ENCODE measurements at places on chromosomes 5 and 9.
A peak's percentile ranks its signal among the peaks of the same experiment; 100 is the strongest.

DNA sequence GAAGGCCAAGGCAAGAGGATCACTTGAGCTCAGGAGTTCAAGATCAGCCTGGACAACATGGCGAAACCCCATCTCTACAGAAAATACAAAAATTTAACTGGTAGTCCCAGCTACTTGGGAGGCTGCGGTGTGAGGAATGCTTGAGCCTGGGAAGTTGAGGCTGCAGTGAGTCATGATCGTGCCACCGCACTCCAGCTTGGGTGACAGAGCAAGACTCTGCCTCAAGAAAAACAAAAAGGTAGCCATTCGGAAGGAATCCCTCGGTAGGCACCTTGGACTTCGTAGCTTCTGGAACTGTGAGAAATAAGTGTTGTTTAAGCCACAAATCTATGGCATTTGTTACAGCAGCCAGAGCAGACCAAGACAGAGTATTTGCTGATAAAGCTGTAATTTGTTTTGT, 174.2 kb downstream of the DCP2 start:
- no peak for DNase-seq

- DNase-seq: peak; percentile 4
These were observed 58.5 kb upstream of the UBAC1 start for GRCh38 chr9:136019681-136020060.

- DNase-seq: no peak
These were observed 483.7 kb downstream of the BNC2 start for GRCh38 chr9:16386827-16387077.

- DNase-seq: no peak
These were observed 1.3 kb downstream of the ANXA1 start for GRCh38 chr9:73152953-73153352.

GRCh38 chr5:67050125-67050524, 146.5 kb downstream of the CD180 start:
- DNase-seq: no peak

GRCh38 chr5:68734781-68735180, 359.0 kb upstream of the SLC30A5 start:
- no peak for DNase-seq

GRCh38 chr5:174172566-174172965, 127.1 kb downstream of the NSG2 start:
- no peak for DNase-seq

DNA sequence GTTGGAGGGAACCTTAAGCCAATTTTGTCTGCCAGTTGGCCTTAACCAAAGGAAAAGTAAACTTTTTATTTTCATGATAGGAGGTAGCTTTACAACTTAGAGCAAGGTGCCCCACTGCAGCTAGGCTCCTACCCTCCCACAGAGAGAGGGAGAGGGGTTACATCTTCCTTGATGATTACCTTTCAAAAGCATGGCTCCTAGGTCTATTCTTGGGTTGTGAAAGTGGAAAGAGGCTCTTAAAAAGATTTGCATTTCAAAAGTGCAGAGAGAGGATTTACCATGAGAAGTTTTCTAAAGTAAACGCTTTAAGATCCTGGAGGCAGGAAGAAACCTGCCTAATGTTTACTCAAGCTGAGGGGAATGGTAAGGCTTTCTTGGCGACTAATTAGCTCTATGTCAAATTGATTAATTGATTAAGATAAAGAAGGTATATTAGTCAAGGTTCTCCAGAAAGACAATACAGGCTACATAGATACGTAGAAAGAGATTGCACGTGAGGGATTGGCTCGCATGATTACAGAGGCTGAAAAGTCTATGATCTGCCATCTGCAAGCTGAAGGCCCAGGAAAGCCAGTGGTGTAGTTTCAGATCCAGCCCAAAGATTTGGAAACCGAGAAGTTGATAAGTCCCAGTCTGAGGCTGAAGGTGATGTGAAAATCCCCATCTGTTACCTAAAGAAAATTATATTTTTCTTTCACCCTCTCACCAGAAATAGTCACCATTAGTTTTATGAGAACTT, 333.8 kb upstream of the CTNND2 start:
- DNase-seq: no peak

GRCh38 chr9:120396418-120396817, 183.5 kb downstream of the CDK5RAP2 start:
- no peak for DNase-seq

GRCh38 chr5:36928947-36929346, 52.4 kb downstream of the NIPBL start:
- no peak for DNase-seq

- no peak for DNase-seq
These were observed 288.0 kb upstream of the SMARCA2 start for GRCh38 chr9:1726993-1727759.

GRCh38 chr5:88558366-88558765, 289.7 kb upstream of the TMEM161B start:
- DNase-seq: no peak

DNA sequence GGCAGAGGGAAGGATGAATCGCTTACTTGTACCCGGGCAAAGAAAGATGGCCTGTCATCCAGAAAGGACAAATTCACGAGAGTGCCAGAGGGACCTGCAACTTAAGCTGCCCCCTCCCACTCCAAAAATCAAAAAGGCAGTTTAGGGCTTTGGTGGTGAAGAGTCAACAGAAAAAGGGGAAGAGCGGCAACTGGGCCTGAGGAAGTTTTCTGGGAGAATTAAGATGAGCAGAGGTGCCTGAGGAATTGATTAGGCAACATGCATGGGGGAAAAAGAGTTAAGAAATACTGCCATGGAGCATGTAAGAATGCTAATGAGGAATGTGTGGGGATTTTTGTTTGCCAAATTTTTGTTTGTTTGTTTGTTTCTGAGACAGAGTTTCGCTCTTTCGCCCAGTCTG, 1.8 kb upstream of the ACTL7B start:
- no peak for DNase-seq

DNA sequence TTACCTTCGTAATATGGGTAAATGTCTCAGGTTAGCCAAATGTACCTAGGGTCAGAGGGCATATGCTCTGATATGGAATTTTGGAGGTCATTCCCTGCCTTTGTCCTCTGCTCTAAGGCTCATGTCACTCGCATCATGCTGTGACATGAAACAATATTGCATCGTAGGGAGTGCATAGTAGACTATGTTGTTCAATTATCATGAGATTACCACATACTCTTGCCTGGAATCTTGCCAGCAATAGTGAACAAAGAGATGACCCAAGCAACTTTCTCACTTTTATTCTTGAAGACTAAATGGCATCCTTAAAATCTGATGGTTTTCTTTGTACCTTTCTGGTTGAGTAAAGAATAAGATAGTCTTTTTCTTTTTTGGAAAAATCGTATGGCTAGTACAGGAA, 27.6 kb downstream of the ZNF462 start:
- no peak for DNase-seq

GRCh38 chr5:32754284-32754683, 43.2 kb downstream of the NPR3 start:
- DNase-seq: no peak

DNA sequence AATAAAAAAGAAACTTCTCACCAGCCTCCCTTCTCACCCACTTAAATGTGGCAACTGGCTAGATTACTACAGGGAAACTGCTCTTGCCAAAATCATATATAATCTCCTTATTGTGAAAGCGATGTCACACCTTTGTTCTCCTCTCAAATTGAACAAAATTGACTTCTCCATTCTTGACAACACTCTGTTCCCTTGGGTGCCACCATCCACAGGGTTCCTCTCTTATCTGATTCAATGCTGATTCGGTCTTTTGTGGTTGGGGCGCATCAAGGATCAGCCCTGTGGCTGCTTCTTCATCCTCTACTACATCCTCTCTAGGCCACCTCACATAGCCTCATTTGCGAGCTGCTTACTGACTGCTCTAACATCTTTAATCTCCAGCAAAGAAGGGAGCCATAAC, 86.1 kb downstream of the EDIL3 start:
- DNase-seq: no peak

DNA sequence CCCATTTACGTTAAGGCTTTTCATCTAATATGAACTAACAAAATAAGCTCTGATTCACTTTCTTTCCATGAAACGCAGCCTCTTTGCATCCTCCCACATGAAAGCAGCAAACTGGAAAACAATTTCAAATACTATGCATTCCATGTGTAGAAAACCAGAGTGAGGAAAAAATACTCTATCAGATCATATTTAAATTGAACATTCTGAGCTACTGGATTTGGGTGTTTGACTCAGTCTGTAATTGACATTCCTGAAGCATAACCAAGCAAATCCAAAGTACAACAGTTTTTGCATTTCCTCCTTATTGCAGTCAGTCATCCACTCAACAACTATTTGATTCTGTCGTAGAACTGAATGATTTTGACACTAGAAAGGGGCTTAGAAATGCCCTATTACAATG, 399.1 kb upstream of the NMUR2 start:
- DNase-seq: no peak

GRCh38 chr5:78726571-78726970, 78.0 kb upstream of the LHFPL2 start:
- DNase-seq: no peak

GRCh38 chr9:136508729-136509500, 26.1 kb upstream of the SEC16A start:
- DNase-seq: no peak

GRCh38 chr5:166523206-166523605, 1768.2 kb upstream of the WWC1 start:
- DNase-seq: no peak

GRCh38 chr5:171764265-171764664, 21.4 kb upstream of the SMIM23 start:
- DNase-seq: no peak

DNA sequence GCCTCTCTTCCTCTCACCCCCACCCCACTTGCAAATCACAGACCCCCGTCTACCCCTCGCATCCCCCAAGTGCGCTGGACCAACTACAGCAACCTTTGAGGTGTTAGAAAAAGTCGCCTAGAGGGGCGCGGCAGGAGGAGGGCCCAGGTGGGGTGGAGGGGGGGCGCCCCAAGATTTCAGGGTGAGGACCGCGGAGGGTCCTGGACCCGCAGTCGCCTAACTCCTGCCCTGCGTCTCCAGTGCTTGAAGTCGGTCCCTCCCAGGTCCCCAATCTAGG, 379 bp upstream of the EGFLAM start:
- DNase-seq: no peak

DNA sequence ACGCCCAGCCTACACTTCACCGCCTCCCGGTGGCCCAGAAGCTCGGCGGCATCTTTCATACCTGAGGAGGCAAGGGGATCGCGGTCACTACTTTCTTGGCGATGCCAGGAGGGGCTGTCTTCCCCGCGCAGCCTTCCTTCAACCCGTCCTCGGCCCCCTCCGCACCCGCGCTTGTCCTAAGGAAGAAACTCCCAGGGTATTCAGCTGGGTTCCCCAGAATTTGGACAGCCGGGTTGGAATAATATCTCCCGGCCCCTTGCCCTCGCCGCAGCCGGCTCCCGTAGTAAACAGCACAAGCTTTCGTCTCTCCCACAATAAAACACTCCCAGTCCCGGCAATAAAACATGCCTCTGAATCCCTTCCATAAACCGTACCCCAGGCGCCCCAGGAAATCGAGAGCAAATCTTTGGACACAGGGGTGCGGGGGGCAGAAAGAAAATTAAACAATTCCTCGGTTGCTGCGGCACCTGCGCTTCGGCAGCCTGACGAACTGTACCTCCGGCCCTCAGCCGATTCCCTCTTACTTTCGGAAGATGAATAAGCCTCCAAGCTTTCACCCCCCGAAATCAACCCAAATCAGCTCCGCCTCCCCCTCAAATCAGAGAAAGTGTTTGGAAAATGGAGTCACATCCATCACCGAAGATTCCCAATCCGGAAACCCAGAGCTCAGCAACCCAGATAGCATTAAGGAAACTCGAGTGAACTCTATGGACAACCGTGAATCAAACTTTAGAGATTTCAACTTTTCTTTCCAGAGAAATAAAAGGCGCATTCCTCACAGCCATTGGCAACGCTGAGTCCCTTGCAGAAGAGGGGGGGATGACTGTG, 1.1 kb downstream of the OTP start:
- DNase-seq: no peak

GRCh38 chr9:134451700-134452458, 125.6 kb downstream of the RXRA start:
- no peak for DNase-seq

- DNase-seq: no peak
These were observed 6.3 kb upstream of the PHYKPL start for GRCh38 chr5:178238711-178239592.

GRCh38 chr9:83291196-83291595, 228.3 kb upstream of the RASEF start:
- no peak for DNase-seq

DNA sequence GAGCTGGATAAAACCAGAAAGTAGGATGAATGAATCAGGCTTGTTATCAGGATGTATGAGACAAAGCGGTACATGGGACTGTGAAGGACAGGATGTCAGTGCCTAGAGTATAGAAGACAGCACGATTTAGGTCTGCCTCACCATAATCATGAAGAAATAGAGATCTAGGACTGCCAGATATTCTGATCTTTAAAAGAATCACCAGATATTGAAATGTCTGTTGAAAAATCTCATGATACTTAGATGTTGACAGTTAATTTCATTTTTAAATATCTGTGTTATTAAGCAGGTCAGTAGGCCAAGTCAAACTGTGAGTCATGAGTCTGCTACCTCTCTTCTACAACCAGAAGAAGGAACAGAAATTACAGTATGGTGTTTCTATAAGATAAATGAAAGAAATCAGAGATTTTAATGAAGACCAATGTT, 65.0 kb downstream of the ST8SIA4 start:
- no peak for DNase-seq

GRCh38 chr5:40093550-40093949, 586.2 kb upstream of the PTGER4 start:
- DNase-seq: no peak

- no peak for DNase-seq
These were observed 46.0 kb downstream of the SLC44A1 start for GRCh38 chr9:105290418-105290817.

- no peak for DNase-seq
These were observed 25.3 kb downstream of the FAF2 start for GRCh38 chr5:176473335-176474006.

DNA sequence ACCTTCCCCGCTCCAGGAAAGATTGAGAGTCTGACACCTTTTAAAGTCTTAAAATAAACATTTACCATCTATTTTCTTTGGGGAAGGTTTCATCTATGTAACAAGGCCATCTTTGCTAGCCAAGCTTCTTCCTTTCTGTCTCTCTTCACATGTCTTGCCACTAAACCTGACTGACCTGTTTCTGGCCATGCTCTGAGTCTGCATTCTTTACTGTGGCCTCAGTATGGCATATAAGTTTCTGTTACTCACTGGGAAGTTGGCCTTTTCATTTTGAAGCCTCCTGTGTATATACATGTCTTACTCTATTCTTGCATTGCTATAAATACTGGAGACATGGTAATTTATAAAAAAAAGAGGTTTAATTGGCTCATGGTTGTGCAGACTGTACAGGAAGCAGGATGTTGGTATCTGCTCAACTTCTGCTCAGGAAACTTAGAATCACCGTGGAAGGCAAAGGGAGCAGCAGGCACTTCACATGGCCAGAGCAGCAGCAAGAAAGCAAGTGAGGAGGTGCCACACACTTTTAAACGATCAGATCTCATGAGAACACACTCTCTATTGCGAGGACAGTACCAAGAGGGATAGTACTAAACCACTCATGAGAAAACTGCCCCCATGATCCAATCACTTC, 48.1 kb downstream of the KCNV2 start:
- DNase-seq: no peak

Data from BE2C (cell line).